Gastrocnemius medialis (tissue), 4 donors: ENCODE measurements at places on chromosomes 3 and 15. TPM values are rescaled to one million over a fixed set of nuclear protein-coding genes. Genes with fewer than 3 reads are reported as not detected.

GRCh38 chr15:96331945-96332636, 1.6 kb downstream of the NR2F2 start:
- H3K36me3 ChIP-seq, result no peaks in the 10 kb centered on the region
- H3K27ac ChIP-seq, result peak overlapping the region; percentile 96
- peak overlapping the region; percentile 81 for H3K4me3 ChIP-seq
- DNase-seq, result peak; percentile 79
- no peaks in the 10 kb centered on the region for H3K27me3 ChIP-seq
- H3K4me1 ChIP-seq, result peaks cover 25% of the 10 kb centered on the region

DNA sequence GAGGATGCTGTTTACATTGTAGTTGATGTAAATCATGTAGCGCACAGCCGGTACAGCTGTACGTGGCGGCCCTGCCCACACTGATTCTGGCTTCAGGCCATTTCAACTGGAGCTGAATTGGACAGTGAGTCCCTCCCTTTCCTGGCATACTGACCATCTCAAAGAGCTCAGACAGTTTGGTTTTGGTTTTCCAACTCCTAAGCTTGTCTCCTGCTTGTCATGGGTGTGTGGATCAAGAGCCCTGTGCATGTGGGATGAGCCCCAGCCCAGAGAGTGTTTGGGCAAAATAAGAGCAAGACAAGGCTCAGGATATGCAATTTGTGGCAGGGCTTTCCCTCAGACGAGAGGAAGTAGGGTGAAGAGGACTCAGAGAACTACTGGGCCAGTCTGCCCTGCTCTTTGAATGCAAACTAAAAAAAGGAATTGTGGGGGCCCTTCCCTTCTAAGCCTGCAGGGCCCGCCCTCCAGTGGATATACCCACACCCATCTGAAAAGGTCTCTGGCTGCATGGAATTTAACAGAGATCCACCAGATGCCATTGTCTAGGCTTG, 13.3 kb downstream of the ITGA11 start:
- DNase-seq, result no peak
- no peak overlapping the region for H3K4me3 ChIP-seq
- H3K4me1 ChIP-seq, result no peaks in the 10 kb centered on the region

DNA sequence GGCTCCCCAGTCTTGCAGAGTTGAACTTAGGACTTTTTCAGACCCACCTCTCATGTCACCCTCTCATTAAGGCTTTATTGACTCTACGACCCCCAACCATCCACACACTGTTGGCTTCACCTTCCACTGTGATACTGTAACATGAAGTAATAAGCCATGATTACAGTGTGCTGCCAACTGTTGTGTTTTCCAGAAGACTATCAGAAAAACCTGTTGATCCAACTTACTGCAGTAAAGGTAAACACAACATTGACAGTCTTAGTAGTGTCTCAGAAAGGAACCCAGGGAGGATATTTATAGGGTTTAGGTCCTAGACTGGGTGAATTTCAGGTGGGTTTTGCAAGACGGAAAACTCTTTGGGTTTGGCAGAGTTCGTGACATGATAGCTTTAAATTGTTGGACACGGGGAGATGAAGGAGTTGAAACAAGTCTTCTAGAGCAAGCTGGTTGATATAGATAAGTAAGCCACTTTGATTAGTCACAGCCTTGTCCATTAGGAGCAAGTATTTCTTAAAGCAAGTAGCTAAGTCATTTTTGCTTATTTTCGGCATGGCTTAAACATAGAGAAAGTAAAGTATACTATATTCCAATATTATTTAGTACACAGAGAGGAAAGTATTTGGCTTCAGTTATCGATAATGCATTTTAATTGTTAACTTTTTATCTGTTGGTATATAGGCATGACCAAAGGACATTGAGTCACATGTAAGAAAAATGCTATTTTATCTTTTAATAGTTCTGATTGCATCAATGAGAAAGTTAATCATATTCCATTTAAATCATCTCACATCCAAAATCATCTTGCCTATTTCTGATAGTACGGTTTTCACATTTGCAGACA, 2.4 kb upstream of the COL6A5 start:
- H3K27me3 ChIP-seq, result peaks cover 4% of the 10 kb centered on the region
- H3K27ac ChIP-seq, result no peak overlapping the region
- no peak overlapping the region for H3K4me3 ChIP-seq
- no peaks in the 10 kb centered on the region for H3K36me3 ChIP-seq
- no peak for DNase-seq
- H3K4me1 ChIP-seq, result no peaks in the 10 kb centered on the region

The BNIP2 gene
- 134 TPM for total RNA-seq

The ARHGAP31 gene
- 9.7 TPM for total RNA-seq

DNA sequence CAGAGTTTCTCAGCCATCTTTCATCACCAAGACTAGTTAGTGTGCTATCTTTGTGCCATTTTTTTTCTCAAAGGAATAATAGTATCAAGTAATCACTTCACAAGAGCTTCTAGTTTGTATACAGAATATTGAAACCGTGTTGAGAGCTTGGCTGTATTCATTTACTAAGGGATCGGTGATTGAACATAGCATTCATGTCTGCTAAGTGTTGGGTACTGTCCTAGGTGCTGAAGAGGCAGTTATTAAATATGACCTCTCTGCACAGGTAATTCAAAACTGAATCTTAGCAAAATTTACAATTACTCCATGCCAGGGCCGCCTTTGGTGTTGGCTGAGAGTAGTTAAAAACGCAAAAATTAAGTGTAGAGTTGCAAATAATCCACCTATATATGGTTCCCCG, 355.3 kb upstream of the RORA start:
- H3K4me3 ChIP-seq, result no peak overlapping the region
- H3K27ac ChIP-seq, result no peak overlapping the region
- no peaks in the 10 kb centered on the region for H3K27me3 ChIP-seq
- H3K36me3 ChIP-seq, result no peaks in the 10 kb centered on the region
- no peaks in the 10 kb centered on the region for H3K4me1 ChIP-seq

- H3K4me1 ChIP-seq, result no peaks in the 10 kb centered on the region
- H3K4me3 ChIP-seq, result no peak overlapping the region
These were observed 1202.7 kb downstream of the OTOL1 start for GRCh38 chr3:162699291-162699690.

DNA sequence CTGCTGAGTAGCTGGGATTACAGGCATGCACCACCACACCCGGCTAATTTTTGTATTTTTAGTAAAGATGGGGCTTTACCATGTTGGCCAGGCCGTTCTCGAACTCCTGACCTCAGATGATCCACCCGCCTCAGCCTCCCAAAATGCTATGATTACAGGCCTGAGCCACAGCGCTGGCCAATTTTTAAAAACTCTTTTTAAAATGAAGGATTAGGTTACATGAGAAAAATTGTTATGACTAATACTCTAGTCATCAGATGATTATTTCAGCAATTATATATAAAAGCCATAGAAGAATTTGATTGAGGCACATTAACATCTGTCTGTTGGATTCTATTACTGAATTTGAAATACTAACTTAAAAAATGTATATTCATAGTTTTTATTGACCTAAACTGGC, 134.1 kb upstream of the MNS1 start:
- DNase-seq, result no peak
- H3K4me3 ChIP-seq, result no peak overlapping the region
- H3K27me3 ChIP-seq, result no peaks in the 10 kb centered on the region
- no peaks in the 10 kb centered on the region for H3K4me1 ChIP-seq
